Astrocyte of the spinal cord (primary cell): ENCODE measurements at places on chromosomes 4 and X.
A peak's percentile ranks its signal among the peaks of the same experiment; 100 is the strongest.

- no peak for DNase-seq
These were observed 170.4 kb downstream of the SMIM20 start for GRCh38 chr4:26084414-26084813.

- peak; percentile 67 for DNase-seq
These were observed 14.2 kb downstream of the ELOVL6 start for GRCh38 chr4:110184140-110184790.

DNA sequence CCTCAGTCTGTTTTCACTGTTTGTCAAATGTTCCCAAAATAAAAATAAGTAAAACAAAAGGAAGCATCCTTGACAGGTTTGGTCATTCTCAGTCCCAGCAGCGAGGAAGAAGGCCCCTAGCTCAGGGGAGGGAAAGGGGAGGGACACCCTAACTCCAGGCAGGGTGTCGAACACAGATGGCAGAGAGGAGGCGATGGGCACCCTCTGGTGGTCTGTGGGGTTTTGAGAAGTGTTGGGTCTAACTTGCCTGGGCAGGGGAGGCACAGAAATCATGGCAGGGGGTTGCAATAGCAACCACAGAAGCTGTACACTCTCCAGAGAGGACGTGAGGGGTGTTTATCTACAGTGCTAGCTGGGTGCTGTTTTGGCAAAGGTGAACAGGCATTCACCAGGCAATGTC is 229.8 kb upstream of the SFRP2 start:
- DNase-seq = no peak

DNA sequence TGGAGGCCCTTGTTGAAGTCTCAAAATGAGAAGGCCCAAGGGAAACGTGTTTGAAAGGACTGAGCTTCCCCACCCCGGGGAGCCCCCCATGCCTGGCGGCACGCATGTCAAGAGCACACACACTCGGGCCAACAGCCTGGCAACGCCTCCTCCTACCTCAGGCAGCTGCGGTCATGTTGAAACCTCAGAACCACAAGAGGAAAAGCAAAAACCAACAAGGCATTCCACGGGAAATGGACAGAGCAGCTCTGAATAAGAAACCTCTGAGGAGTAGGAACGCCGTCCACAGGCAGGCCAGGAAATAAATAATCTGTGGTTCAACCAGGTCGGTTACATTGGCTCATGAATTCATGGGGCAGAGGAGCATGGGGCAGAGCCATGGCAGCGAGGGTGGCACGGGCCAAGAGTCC is 95.7 kb upstream of the AFAP1 start:
- DNase-seq = peak; percentile 61

DNA sequence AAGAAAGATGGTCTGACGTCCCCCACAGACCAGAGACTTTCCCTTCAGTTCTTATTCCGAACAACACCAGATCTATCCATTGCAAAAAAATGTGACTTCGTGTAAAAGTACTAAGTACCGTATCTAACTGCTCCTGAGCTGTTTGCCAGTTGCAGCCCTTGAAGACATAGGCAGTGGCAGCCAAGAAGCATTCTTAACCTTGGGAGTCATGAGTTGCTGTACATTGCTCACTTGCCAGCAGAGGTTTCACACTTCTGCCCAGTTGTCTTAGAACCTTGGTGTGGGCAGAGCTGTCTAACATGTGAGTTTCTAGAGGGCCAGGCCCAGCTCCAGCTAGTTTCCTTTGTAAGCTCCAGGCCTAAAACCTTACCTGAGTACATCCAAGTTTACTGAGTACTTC is 10.5 kb upstream of the CHRDL1 start:
- peak; percentile 71 for DNase-seq

DNA sequence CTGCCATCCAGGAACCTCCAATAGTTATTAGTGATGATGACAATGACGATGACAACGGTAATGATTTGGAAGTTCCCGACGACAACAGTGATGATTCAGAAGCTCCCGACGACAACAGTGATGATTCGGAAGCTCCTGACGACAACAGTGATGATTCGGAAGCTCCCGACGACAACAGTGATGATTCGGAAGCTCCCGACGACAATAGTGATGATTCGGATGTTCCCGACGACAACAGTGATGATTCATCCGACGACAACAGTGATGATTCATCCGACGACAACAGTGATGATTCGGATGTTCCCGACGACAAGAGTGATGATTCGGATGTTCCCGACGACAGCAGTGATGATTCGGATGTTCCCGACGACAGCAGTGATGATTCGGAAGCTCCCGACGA is 14.7 kb downstream of the CXCR3 start:
- DNase-seq = peak; percentile 5

- DNase-seq = no peak
These were observed 326.0 kb downstream of the FBXW7 start for GRCh38 chr4:152209772-152210493.

- no peak for DNase-seq
These were observed 31.8 kb downstream of the ETNPPL start for GRCh38 chr4:108731006-108731405.

- DNase-seq = peak; percentile 14
These were observed 1317.7 kb downstream of the FSTL5 start for GRCh38 chr4:160846121-160846520.

- DNase-seq = peak; percentile 68
These were observed 55.0 kb upstream of the PRDM5 start for GRCh38 chr4:120977435-120977997.
